ENCODE measurements at places on chromosomes 4 and X.

GRCh38 chr4:183872531-183872930, 32.6 kb upstream of the STOX2 start:
- no peak for DNase-seq

DNA sequence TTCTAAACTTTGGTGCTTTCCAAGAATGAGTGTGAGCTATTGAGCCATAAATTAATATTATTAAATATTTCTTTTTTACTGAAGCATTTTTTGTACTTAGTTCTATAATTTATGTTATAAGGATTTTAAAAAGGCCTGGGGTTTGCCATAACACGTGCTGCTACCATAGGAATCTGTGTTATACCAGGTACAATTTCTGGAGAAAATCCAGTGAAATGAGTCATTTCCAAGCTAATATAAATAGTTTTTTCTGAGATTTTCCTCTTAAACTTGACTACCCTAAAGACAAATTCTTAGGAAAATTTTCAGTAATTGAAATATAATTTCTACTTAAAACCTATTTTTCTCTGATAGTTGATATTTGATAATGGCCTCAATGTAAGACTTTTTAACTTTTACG, 130.8 kb downstream of the TLL1 start:
- DNase-seq = no peak

- DNase-seq = no peak
These were observed at the start of gene PABPC4L for GRCh38 chr4:134201216-134202161. Gene PABPC4L (minus strand): TSS chr4:134201789. CDS start chr4:134201019, 770 bp downstream.

DNA sequence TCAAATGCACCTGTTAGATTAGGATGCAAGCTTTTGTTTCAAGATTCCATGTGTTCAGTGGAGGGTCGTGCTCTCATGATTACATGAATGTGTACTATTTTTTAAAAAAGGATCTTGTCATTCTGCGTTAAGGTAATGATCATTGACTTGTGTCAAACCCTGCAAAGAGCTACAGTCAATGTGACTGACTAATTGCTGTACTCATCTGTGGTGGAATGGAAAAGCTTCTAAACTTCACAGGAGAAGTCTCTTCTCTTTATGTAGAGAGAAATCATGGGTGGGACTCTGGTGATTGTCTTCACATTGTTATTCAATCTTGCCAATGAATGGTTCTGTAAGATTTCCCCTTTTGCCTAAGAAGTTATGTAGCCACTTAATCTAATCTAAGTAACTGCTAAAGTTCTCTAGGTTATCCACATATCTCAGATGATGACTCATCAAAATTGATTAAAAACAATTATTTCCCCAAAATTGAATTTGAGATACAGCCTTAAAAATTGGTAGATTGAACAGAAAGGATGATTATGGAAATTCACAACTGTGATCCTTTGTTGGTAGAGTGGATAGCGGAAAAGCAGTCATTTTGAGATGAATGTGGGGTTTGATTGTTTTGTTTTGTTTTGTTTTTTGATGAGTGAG, 6.7 kb downstream of the MAGEE1 start:
- no peak for DNase-seq

DNA sequence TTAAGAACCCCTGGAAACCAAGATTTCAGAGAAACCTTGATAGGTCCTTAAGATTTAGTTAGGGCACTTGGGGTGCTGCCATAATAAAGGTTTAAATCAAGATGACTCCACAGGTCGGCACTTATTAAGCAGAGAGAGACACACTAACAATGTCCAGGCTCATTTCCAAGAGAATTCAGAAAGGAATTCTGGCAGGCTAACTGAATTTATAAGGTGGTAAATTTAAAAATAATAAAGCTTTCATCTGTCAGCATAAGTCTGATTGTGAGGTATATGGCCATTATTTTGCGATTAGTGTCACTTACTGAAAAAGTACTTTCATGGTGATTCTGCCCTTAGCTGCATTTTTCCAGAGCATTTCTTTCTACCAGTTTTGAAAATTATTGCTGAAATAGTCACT, 472.7 kb downstream of the ARAP2 start:
- no peak for DNase-seq

DNA sequence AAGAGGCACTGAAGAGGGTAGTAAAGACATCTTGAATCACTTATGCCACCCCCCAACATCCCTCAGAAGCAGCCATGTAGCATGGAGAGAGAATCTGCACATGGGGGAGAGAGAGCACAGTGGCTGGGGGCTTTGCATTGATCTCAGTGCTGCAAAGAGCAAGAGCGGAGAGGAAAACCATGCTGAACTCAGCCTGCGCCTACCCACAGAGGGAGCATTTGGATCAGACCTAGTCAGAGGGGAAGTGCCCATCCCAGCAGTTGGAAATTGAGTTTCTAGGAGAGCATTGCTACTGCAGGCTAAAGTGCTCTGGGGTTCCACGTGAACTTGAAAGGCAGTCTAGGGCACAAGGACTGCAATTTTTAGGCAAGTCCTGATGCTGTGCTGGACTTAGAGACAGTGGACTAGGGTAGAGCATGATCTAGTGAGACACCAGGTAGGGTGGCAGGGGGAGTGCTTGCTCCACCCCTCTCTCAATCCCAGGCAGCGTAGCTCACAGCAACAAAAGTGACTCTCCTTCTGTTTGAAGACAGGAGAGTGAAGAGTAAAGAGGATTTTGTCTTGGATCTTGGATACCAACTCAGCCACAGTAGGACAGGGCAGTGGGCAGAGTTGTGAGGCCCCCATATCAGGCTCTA, 9.0 kb upstream of the PROM1 start:
- no peak for DNase-seq

- no peak for DNase-seq
These were observed 16.1 kb downstream of the COQ2 start for GRCh38 chr4:83268491-83268890.

- DNase-seq = no peak
These were observed 65.7 kb downstream of the SERPINA7 start for GRCh38 chrX:105972690-105973386.

DNA sequence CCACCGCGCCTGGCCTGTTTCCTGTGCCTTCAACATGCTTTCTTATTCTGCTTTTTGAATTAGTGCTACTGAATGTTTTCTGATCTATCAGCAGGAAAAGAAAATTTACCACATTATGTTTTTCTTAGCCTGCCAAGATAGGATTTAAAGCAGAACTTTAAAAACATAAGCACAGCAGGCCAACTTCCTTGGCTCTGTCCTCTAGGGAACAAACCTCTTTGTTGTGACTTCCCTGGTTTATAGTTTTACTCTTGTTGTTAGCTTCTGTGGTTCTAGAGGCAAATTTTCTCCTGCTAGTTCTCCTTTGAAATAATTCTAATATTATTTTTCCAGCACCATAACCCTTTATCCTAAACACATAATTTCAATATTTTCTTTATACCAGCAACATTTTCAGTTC, 605.1 kb downstream of the ADGRL3 start:
- DNase-seq = no peak

DNA sequence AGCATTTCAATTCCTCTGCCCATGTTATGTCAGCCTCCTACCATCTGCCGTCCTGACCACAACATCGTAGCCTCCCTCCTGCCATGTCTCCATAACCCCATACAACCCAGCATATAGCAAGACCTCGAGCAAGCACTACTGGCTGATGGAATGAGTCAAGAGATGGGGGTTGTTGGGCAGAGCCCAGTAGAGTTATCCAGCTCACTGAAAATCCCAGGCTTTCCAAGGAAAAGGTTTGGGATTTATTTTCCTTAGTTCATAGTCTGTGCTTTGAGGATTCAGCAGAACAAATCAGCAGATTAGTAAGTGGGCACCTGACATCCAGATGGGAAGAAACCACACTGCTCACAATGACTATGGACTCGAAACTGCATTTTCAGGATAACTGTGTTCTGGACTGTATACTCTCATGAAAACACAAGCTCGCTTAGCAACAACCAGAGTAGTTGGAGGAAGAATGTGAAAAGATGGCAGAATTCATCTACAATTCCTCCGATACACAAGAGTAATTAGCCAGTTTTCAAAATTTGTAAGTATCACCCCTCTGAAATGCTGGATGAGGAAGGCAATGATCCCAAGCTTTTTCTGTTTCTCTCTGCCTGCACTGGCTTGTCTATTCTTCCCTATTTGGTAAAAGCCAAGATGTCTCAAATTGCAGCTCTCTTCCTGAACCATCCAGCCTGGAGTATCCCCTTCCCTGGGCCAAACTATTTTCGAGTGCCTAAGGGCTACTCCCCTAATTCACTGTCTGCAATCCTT, 186.2 kb upstream of the TBL1X start:
- no peak for DNase-seq

GRCh38 chr4:86496094-86497080, 97.7 kb upstream of the PTPN13 start:
- no peak for DNase-seq

GRCh38 chr4:137533855-137534254, 1.6 kb upstream of the PCDH18 start:
- no peak for DNase-seq

Data from CD4-positive, alpha-beta T cell (primary cell).